Activated B cell treated with CpG ODN at 0.5 μM for 24 hours (primary cell): ENCODE measurements at places on chromosomes 3 and 15. TPM values are rescaled to one million over a fixed set of nuclear protein-coding genes. Genes with fewer than 3 reads are reported as not detected.

NPAP1 gene
- total RNA-seq = not detected in 2 replicates

GABRG3 gene
- total RNA-seq = not detected in 2 replicates

DIS3L gene
- 23.8 and 27.2 TPM in 2 replicates for total RNA-seq

GASK1A gene
- total RNA-seq = not detected in 2 replicates

ITPKA gene
- 0.18 TPM in 1 of 2 replicates, not detected in the other for total RNA-seq

DNA sequence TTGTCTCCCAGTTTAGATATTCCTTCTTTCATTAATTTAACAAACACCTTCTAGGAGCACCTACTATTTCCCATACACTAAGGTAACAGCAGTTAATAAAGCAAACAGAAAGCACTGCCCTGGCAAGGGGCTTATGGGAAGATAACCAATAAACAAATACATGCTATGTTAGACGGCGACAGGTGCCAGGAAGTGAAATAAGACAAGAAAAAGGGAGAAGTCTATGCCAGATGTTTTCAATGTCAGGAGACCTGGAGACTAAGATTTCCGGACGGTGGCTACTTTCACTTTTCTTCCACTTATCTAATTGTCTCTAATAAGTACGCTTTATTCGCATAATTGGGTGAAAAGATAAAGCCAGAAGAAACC lies 32.5 kb upstream of the ZNF445 start:
- no peak for DNase-seq

DNA sequence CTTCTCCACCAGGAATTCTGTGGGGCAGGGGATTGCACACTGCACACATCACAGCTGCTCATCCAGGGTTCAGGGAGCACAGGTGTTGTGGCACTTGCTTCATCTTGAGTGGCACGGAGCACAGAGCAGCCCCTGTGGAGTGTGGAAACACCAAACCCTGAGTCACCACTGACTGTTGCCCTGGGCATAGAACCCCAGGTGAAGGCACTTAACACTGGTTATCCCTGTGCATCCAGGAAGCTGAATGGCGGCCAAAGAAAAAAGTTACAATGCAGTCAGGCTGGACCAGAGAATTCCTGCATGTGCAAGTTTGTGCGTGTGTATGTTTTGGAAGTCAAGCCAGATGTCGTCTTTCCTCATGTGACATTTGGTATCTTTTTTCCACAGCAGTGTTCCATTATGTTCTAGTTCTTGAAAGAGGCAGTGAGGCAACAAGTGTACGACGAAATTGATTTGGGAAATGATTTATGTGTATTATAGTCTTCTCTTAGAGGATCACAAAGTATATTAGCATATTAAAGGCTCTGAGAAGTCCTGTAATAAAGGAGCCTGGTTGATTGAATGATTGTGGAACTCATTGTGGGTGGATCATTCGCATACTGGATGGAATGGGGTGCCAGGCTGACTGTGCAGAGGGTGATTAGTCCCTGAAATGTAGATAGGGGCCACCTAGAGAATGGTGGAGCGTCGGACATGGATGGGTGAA lies 292.3 kb downstream of the TLE3 start:
- DNase-seq = no peak

DNA sequence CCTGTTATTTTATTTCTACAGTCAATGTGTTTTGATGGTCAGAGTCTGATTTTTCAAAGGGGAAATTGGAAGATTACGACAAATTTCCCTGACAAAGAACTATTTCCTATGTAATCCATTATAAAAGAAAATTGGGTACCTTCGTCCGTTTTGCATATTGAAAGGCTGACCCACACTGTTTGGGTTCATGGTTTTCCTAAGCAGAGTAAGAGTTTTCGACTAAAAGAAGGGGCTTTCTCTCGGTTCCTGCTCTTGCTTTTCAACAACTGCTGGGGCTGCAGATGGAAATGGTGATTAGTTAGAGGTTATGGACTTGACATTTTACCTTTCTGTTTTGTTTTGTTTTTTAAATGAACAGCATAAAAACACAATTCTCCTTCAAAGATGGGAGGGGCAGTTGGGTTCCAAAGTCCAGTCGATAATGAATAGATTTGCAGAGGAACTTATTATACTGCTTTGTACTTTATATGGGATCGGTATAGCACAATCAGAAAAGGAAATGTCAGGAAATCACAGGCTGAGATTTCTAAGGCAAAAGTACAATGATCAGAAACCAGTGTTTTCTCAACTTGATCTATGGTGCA lies 978 bp downstream of the KCNMB2 start:
- no peak for DNase-seq

GRCh38 chr3:45095916-45096526 lies 50.2 kb downstream of the CDCP1 start:
- DNase-seq = no peak

GRCh38 chr3:120102674-120103073 lies 8.4 kb upstream of the GSK3B start:
- no peak for DNase-seq

GRCh38 chr3:59391131-59391530 lies 341.3 kb upstream of the CFAP20DC start:
- DNase-seq = no peak

DNA sequence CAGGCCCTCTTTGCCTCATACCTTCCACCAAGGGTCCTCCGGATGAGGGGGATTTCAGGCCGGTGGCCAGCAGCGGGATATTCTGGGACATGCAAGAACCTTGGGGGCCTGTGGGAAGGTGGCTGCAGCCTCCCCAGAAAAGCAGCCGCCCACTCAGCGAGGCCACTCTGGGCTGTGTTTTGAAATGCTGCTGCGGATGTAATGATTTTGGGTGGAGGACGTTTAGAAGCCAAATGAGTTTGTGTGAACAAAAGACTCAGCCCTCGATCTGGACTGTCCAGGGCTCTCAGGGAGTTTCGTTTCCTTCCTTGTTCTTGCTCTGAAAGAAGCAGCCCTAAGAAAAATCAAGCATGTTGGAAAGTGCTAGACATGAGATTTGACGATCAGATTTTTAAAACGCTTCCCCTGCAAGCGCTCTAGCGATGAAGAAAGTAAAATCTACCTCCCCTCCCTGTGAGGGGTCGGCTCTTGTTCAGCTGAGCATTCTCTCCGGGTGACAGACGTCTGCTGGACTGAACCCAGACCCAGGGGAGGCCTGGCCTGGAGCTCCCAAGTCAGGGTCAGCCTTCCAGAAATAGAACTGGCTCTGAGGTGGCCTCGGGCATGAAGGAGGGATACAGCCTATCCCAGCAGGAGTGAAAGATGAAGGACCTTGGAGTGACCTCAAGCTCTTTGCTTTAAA lies 12.9 kb downstream of the HEG1 start:
- no peak for DNase-seq

GRCh38 chr3:48694610-48695392 lies 9.1 kb upstream of the NCKIPSD start:
- DNase-seq = no peak

DNA sequence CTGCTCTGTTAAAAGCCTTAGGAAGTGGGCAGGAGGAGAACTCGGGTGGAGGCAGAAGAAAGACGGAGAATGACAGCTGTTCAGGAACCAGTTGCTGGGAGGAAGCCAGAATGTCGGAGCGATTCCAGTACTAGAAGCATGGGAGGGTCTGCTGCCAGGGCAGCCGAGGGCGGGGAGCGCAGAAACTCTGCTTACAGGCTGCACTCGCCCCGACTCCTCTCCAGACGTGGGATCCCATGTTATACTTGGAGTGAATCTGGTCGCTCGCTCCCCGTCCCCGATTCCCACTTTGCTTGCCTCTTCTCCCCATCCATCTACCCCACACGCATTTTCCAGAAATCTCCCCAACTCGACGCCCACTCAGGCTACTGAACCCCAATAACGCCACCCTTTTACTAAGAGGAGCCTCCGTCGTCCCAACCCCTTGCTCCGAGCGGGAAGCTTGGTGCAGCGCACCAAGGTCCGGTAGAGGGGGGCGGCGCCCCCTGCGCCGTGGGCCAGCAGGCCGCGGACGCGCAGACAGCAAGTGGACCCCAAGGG lies 665 bp downstream of the GATM start:
- no peak for DNase-seq

- DNase-seq = no peak
Observed at GRCh38 chr3:141243271-141243707, 11.7 kb downstream of the PXYLP1 start.

DNA sequence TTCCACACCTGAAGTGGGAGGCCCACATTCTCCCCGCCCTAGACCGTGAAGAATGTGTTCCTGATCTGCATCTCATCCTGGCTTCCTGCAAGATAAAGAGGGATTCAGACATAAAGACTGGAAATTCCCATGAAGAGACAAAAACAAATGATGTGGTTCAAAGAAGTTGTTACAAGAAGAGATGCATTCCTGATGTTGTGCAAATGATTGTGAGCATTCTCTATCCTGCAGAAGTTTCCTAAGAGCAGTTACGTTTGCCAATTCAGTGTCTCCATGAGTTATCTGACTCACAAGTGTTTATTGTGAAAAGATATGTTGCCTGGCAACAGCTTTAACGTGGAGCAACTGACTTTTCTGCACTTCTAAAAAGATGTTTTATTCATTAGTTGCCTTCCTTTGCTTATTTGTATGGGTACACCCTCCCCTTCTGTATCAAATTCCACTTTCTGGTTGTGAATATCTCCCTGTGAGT lies 107.8 kb downstream of the ZIC4 start:
- DNase-seq = no peak

DNA sequence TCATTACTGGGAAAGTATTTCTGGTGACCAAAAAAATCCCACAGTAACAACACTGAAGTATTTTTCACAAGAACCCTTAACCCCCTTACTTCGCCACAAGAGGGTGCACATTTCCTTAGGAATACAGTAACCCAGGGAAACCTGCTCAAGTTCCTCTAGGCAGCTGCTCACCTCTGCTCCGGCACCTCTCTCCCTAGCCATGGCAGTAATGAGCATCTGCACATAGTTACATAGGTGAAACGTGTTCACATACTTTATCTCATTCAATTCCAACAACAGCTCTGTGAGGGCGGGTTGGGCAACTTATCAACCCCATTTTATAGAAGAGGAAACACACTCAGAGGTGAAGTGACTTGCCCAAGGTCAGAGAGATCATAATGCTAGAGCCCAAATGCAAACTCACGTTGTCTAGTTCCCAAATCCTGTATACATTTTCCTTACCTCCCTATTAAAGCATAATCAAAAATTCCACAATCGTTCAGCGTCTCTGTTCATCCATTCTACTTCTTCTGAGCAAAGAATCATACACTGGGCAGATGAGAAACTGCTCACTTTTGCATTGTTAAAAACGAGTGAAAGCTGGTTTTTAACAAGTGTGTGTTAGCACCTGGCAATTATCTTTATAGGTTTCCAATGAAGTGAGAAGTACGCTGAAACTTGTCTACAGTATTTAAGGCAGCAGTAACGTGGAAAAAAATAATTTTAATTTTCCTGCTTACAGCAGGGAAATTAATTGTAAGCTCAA lies 90.7 kb downstream of the IGF2BP2 start:
- no peak for DNase-seq

DNA sequence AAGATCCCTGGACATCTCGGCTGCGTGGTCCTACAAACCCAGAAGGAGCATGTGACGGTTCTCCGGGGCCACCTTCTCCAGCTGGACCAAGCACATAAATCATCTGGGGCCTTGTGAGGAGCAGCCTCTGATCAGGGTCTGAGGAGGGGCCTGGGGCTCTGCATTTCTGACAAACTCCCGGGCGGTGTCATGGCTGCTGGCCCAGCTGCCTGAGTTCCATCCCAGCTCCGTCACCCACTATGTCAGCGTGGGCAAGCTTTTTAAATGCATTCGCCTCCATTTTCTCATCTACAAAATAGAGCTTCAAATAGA lies 126.3 kb upstream of the MEF2A start:
- DNase-seq = peak; percentile 10

DNA sequence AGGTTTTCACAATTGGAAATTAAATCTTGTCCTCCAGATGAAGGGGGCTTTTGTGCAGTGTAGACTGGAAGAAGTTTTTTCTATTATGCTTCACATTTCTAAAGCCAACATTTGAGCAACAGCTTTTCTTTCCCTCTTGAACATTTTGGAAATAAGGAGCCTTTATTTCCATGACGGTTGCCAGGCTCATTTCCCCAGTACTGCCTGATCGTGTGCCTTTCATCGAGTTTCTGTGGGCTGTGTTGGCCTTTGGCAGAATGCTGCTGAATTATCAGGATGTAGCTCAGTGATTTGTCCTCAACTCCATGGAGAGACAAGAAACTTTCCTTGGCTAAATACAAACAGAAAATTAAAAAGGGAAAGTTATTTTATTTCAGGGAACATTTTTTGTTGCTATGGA lies 314.8 kb upstream of the LRRC3B start:
- no peak for DNase-seq

- DNase-seq = no peak
Observed at GRCh38 chr3:124291008-124291407, 299.1 kb upstream of the ROPN1 start.

- no peak for DNase-seq
Observed at GRCh38 chr3:26074080-26074479, 284.2 kb downstream of the OXSM start.

- DNase-seq = no peak
Observed at GRCh38 chr3:53109891-53110771, 20.1 kb downstream of the RFT1 start.

DNA sequence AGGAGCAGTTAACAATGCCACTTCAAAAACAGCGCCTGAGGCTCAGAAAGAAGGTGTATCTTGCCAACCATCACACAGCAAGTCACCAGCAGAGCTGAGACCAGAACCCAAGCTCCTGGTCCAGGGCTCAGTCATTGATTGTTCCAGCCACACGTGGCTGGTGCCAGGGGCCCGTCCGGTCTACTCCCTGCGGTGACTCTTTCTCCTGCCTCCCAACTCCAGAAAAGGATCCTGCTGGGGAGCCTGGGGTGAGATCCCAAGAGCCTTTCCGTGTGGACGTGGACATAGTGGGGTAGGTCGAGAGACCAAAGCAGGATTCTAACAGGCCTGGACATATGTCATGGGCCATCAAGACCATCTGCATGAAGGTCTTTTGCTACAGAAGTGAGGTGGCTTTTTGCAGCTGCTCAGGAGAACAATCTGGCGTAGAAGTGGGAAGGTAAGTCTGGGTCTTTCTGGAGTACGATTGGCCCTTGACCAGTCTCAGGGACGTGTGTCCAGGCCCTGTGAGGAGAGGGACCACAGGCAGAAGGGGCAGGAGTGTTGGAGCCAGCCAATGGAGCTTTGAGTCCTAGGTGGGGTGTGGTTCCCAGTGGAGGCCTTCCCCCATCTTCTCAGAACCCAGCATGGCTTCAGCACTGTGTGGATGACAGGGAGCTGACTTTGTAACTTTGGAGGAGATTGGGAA lies 105.4 kb downstream of the HMG20A start:
- DNase-seq = no peak

- no peak for DNase-seq
Observed at GRCh38 chr15:79248183-79248582, 34.3 kb upstream of the ANKRD34C start.

- no peak for DNase-seq
Observed at GRCh38 chr3:123325766-123326256, 123.1 kb downstream of the ADCY5 start.

DNA sequence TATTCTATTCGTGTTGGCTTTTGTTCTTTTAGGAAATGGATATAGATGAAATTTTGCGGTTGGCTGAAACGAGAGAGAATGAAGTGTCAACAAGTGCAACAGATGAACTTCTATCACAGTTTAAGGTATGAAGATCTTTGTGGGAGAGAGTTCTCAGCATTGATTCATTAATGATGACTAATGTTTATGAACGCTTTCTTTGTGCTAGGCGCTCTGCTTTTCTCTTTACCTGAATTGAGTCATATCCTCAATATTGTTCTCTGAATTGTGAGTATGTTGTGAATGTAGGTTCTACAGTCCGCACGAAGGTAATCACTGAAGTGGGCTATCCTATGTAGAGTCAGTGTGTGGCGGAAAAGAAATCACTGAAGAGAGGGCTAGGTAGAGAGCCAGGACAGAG lies 81.2 kb downstream of the CHD2 start:
- DNase-seq = no peak

GRCh38 chr3:185943760-185944106 lies 5.9 kb upstream of the TRA2B start:
- DNase-seq = no peak

- DNase-seq = no peak
Observed at GRCh38 chr3:4601892-4602291, 108.7 kb downstream of the ITPR1 start.
